SK-N-SH (cell line): ENCODE measurements at places on chromosomes 1 and 21. TPM values are rescaled to one million over a fixed set of nuclear protein-coding genes. Genes with fewer than 3 reads are reported as not detected.
A peak's percentile ranks its signal among the peaks of the same experiment; 100 is the strongest.

DNA sequence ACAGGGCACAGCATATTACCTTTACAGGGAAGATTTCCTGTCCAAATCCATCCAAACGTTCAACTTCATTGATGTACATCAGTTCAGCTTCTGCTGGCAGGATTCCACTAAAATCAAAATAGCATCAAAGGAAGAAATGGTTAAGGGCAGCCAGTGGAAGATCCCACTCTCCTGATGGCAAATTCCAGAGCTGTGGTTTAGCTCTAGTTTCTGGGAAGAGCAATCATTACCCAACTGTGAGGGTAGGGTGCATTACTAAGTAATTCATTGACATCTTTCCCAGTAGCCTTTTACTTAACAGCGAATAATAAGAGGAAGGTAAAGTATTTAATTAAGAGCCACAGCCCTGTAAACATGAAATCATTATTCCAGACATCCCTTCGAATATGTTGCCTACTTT, 120.7 kb downstream of the SMYD2 start:
- DNase-seq = no peak
- H3K4me1 ChIP-seq = peaks cover 7% of the 10 kb centered on the region; the same call in 1 of the 2 replicates

The GJA8 gene
- not detected in 2 replicates for polyA plus RNA-seq

DNA sequence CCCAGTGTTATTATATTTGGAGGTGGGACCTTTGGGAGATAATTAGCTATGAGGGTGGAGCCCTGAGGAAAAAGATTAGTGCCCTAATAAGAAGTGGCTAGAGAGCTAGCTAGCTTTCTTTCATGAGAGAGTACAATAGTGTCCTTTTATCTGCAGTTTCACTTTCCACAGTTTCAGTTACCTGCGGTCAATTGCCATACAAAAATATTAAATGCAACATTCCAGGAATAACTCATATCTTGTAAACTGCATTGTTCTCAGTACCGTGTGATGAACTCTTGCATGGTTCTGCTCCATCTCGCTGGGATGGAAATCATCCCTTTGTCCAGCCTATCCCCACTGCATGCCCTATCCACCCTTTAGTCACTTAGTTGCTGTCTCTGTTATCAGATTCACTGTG, 201.6 kb downstream of the RWDD3 start:
- H3K4me3 ChIP-seq = no peak overlapping the region
- H3K27ac ChIP-seq = no peak overlapping the region
- no peaks in the 10 kb centered on the region for H3K27me3 ChIP-seq
- DNase-seq = no peak
- H3K4me1 ChIP-seq = no peaks in the 10 kb centered on the region

DNA sequence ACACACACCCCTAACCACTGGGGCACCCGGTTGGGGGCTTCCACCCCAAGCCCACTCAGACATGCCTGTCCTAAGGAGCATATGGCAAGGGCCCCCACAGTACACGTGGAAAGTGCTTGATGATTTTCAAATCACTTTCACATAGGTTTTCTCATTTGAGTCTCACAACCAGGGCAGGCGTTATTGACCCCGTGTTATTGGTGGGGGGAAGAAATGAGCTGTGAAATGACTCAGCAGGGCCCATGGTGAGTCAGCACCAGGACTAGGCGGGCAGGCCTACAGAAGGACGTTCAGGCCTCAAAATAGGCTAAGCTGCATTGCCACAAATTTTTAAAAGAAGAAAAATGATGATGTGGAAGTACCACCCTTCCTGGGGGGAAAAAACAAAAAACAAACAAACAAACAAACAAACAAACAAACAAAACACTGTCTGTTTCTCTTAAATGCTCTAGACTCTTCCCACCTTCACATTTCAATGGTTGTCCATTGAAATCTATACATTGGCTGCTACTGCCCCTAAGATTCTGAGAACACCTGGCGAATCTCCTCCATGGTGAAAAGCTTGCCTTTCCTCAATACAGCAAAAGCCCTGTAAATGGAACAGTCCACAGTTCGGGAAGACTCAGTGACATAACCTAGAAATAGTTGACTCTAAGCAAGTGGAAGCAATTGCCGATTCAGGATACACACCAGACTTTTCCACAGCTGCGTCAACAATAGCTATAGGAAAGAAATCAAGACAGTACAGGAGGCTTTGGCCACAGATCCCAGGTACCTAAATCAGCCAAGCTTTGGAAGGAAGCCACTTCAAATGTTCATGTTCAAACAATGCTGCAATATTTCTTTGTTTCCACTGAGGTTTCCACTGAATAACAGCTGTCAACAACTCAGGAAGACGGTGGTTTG, 234.7 kb downstream of the TOMM20 start:
- no peaks in the 10 kb centered on the region for H3K27me3 ChIP-seq
- no peak for DNase-seq
- H3K27ac ChIP-seq = no peak overlapping the region
- peaks cover 2% of the 10 kb centered on the region; the same call in 1 of the 2 replicates for H3K4me1 ChIP-seq
- H3K4me3 ChIP-seq = no peak overlapping the region

The TEKT2 gene
- 1.0 and 1.2 TPM in 2 replicates for polyA plus RNA-seq

DNA sequence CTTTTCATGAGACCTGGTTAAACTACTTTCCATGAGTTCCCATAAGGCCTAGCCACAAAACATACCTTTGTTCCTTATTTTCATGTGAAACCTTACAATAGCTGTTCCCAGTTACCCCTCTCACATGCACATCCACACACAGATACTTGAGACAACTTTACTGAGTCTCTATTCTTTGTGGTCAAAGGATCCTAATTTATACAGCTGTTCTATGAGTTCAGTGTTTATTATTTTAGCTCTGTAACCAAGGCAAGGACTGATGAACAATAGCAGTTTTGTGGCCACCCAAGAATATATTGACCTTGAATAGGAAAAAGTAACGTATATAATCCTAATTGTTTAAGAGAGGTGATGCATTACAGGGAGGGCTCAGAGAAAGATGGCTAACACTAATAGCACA, 160.5 kb upstream of the CACYBP start:
- H3K27me3 ChIP-seq = no peaks in the 10 kb centered on the region
- no peak overlapping the region for H3K27ac ChIP-seq
- no peaks in the 10 kb centered on the region for H3K4me1 ChIP-seq
- no peak overlapping the region for H3K4me3 ChIP-seq
- no peaks in the 10 kb centered on the region for H3K36me3 ChIP-seq

The SUMO3 gene
- polyA plus RNA-seq = 89.0 and 125 TPM in 2 replicates

The SUSD4 gene
- polyA plus RNA-seq = 0.21 and 0.31 TPM in 2 replicates

The PRMT2 gene
- polyA plus RNA-seq = 274 and 278 TPM in 2 replicates

GRCh38 chr1:213686983-213687382, 300.8 kb upstream of the PROX1 start:
- no peak for DNase-seq
- no peaks in the 10 kb centered on the region for H3K36me3 ChIP-seq
- H3K27ac ChIP-seq = no peak overlapping the region
- H3K4me3 ChIP-seq = no peak overlapping the region

- no peak for DNase-seq
- H3K4me1 ChIP-seq = no peaks in the 10 kb centered on the region
- no peak overlapping the region for H3K4me3 ChIP-seq
- H3K36me3 ChIP-seq = no peaks in the 10 kb centered on the region; the same call in 1 of the 2 replicates
Observed at GRCh38 chr1:7274256-7274655, 489.0 kb downstream of the CAMTA1 start.

DNA sequence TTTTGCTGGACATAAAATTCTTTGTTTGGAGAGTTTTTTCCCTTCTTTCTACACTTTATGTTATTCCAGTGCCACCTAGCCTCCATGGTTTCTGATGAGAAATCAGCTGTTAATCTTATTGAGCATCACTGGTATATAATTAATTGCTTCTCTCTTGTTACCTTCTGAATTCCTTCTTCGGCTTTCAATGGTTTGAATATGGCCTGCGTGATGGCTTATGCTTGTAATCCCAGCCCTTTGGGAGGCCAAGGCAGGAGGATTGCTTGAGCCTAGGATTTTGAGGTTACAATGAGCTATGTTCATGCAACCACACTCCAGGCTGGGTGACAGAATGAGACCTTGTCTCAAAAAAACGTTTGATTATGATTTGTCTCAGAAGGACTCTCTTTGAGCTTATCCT, 13.0 kb upstream of the CNIH4 start:
- no peak for DNase-seq
- H3K27ac ChIP-seq = no peak overlapping the region
- H3K4me3 ChIP-seq = no peak overlapping the region
- H3K36me3 ChIP-seq = no peaks in the 10 kb centered on the region
- H3K4me1 ChIP-seq = no peaks in the 10 kb centered on the region

- DNase-seq = peak; percentile 59
- H3K27me3 ChIP-seq = no peaks in the 10 kb centered on the region
- H3K4me1 ChIP-seq = no peaks in the 10 kb centered on the region
- peak overlapping the region; percentile 96 for H3K27ac ChIP-seq
- H3K36me3 ChIP-seq = no peaks in the 10 kb centered on the region
Observed at GRCh38 chr21:16419188-16419921, 689.6 kb downstream of the USP25 start.

GRCh38 chr1:26391450-26391849, 18.9 kb upstream of the ZNF683 start:
- H3K4me3 ChIP-seq = no peak overlapping the region
- no peaks in the 10 kb centered on the region for H3K27me3 ChIP-seq
- no peaks in the 10 kb centered on the region for H3K4me1 ChIP-seq
- H3K27ac ChIP-seq = no peak overlapping the region

GRCh38 chr21:35573472-35574374, 486.6 kb downstream of the SETD4 start:
- no peaks in the 10 kb centered on the region for H3K4me1 ChIP-seq
- H3K27me3 ChIP-seq = no peaks in the 10 kb centered on the region
- no peak overlapping the region for H3K4me3 ChIP-seq
- H3K27ac ChIP-seq = no peak overlapping the region
- DNase-seq = no peak
- no peaks in the 10 kb centered on the region for H3K36me3 ChIP-seq

The PLEKHA6 gene
- 1.2 and 3.1 TPM in 2 replicates for polyA plus RNA-seq

- no peak overlapping the region for H3K27ac ChIP-seq
- no peaks in the 10 kb centered on the region for H3K27me3 ChIP-seq
- no peak for DNase-seq
Observed at GRCh38 chr1:151290709-151291303, 8.7 kb downstream of the ZNF687 start.

- DNase-seq = no peak
- peaks cover 33% of the 10 kb centered on the region for H3K36me3 ChIP-seq
- no peaks in the 10 kb centered on the region for H3K4me1 ChIP-seq
- H3K27me3 ChIP-seq = no peaks in the 10 kb centered on the region
Observed at GRCh38 chr1:77846966-77847365, 41.5 kb upstream of the NEXN start.

The CORT gene
- polyA plus RNA-seq = 0.26 and 0.29 TPM in 2 replicates
